ENCODE measurements at places on chromosomes 1 and 21.

- no peak for DNase-seq
Observed at GRCh38 chr1:213600879-213601278, 386.9 kb upstream of the PROX1 start.

DNA sequence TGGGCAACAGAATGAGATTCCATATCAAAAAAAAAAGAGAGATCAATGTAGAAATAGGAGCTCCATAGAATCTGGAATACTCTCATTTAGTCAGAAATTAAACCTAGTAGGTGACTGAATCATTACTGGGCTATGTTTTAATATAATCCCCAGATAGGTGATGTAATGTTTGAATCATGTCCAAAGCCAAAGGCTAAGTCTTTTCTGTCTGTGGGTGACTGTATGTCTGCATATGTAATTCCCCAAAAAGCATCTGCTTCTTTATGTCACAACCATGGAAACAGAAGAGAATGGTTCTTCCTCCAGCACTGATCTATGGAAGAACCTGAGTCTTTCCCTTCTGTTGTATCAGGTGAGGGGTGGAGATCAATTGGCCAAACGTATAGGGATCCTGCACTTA lies 5.8 kb downstream of the LAMC2 start:
- DNase-seq = no peak

DNA sequence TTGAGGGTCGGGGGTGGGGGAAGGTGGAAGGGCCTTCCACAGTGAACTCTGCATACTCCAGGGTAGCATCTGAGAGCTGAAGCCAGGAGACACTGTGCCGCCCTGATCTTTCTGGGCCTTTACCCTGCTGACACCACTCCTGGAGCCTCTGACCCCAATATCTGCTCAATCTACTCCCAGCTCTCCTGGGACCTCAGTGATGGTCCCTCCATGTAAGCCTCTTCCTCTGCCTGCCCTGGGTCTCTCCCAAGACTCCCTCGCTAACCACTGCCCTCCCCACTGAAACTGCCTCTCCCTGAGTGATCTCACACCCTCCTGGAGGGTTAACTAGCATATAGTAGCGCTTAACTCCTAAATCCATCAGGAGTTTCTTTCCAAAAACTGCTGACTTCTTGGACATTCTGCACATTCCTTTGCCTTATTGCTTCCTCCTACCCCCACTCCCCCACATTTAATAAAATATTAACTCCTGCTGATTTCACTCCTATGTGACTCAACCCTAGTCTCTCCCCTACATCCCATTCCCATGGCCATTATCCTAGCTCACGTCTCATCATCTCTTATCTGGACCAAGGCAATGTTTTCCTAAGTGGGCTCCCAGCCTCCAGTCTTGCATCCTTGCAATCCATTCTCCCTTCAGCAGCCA lies 145.6 kb downstream of the HMGB4 start:
- no peak for DNase-seq

DNA sequence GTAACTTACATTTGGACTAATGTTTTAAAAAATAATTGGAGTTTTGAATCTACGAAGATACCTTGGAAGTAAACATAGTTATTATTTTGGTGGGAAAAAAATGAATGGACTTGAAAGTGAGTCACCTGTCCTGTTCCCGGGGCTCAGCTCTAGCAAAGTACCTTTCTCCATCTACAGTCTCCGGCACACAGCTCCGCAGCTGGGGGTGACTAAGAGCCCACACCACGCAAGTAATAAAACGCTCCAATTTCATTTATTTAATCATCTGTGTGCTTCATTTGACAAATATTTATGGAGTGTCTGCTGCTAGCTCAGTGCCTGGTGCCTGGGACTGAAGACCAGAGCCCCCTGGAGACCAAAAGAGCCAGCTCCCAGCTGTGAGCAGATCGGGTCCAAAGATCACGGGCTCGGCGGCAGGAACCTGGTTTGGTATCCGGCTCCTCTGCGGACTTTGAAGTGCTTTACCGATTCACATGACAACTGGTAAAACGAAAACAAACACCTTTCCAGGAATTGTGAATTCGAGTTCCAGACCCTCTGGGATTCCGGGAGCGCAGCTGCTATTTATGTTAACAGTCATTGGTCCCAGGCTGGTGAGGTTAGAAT lies 1.7 kb upstream of the RIPK4 start:
- no peak for DNase-seq

GRCh38 chr1:54272772-54273091 lies 72.8 kb downstream of the MRPL37 start:
- DNase-seq = no peak

DNA sequence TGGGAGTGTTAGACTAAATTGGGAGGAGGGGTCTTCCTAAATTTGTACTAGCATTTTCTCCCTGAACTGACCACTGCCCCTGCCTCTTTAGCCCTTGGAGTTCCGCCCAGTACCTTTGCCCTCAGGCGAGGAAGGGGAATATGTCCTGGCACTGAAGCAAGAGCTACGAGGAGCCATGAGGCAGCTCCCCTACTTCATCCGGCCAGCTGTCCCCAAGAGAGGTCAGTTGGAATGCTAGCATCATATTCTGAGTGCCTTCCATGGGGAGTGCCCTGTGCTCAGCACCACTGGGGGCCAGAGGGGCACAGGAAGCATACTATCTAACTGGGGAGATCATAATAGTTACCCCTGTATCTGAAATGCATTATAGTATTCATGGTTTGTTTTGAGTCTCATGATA lies 10.7 kb downstream of the POLR3GL start:
- DNase-seq = no peak
